Prostate gland (tissue), 2 donors: ENCODE measurements at places on chromosomes 7 and 10. TPM values are rescaled to one million over a fixed set of nuclear protein-coding genes. Genes with fewer than 3 reads are reported as not detected.

DNA sequence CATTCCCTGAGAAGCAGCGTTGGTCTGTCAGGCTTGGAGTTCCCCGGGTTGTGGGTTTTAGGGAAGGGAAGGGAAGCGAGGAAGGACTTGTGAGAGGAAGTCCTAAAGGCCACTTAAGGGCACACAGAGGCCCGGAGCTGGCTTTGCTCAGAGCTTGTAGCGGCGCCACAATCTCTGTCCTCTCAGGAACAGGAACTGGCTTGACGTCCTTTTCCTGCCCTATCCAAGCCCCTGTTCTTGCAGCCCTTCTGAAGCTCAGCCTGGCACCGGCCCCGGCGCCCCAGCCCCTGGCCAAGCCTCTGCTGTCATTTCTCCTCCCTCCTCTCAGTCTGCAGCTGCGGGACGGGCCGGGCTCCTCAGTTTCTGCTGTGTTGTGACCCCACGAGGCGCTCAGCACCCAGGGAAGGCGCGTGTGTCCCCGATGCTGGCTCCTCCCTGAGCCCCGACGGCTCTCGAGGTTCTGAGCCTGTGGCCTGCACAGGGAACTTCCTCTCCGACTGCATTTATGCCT lies at the start of gene GIMAP8:
GIMAP8 (plus strand) TSS at position 140 of the 511 bp plus-strand sequence. CDS start 16,069 bp downstream, outside the sequence.
- no peaks in the 10 kb centered on the region for H3K27me3 ChIP-seq
- DNase-seq = no peak
- peak within 1 kb of the TSS; percentile 27 for H3K4me3 ChIP-seq
- no peaks in the 10 kb centered on the region for H3K36me3 ChIP-seq

GRCh38 chr7:146423446-146423845 lies 306.8 kb downstream of the CNTNAP2 start:
- H3K36me3 ChIP-seq = no peaks in the 10 kb centered on the region
- H3K27me3 ChIP-seq = no peaks in the 10 kb centered on the region
- no peak overlapping the region for H3K4me3 ChIP-seq
- no peak overlapping the region for H3K27ac ChIP-seq
- no peak for DNase-seq

DNA sequence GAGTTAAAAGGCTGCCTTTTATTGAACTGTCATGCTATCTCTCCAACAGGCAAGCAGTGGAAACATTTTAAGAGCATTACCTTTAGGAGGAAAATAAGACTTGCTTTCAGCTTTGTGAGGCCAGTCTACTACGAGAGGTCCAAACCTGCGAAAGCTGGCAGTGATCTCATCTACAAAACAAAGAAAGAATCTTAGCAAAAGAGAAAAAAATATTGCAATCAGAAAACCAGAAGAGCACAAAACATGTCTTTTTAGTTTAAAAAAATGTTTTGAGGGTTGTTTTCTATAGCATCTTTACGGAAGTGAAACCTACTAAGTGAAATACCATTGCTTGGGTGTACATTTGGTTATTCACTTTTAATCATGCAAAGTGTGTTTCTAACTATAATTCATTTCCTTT lies 147.9 kb downstream of the CPEB3 start:
- no peak for DNase-seq
- H3K27ac ChIP-seq = no peak overlapping the region
- H3K4me1 ChIP-seq = no peaks in the 10 kb centered on the region
- H3K36me3 ChIP-seq = no peaks in the 10 kb centered on the region
- H3K4me3 ChIP-seq = no peak overlapping the region
- no peaks in the 10 kb centered on the region for H3K27me3 ChIP-seq

DNA sequence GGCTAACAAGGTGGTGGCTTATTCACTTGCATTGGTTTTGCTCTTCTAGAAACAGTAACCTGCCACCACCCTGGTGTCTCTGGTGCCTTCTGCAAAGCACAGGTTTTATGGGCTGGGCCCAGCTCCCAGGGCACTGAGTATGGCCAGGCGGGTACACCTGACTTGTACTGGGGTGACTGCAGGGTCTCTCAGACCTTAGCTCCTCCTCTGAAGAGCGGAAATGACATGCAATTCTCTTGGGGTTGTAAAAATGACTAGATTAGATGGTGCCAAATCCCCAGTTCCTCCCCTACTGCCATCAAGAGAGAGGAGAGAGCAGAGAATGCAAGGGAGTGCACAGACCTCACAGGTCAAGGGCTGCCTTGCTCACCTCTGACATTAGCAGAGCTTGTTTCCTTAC lies 14.7 kb downstream of the ESYT2 start:
- no peaks in the 10 kb centered on the region for H3K27me3 ChIP-seq
- H3K4me3 ChIP-seq = no peak overlapping the region
- no peaks in the 10 kb centered on the region for H3K36me3 ChIP-seq
- no peak for DNase-seq
- no peaks in the 10 kb centered on the region for H3K4me1 ChIP-seq

DNA sequence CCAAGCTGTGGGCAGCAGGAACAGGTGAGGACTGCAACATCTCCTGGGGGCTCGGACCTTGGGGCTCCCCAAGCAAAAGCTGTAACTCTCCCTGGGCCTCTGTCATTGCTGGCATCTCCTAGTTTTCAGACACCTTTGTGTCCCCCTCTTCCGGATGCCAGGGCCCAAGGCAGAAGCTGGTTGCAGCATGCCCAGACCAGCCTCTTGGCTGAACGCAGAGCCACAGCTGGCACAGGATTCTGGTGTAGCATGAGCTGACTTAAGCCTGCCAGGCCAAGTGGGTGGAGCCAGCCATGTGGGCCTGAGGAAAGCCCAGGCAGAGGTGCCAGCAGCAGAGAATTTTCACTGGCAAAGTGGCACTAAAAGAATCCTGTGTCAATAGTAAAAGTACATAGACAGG lies 43.5 kb downstream of the ZWINT start:
- no peak overlapping the region for H3K27ac ChIP-seq
- DNase-seq = peak; percentile 89
- no peaks in the 10 kb centered on the region for H3K36me3 ChIP-seq
- H3K4me1 ChIP-seq = no peaks in the 10 kb centered on the region

DNA sequence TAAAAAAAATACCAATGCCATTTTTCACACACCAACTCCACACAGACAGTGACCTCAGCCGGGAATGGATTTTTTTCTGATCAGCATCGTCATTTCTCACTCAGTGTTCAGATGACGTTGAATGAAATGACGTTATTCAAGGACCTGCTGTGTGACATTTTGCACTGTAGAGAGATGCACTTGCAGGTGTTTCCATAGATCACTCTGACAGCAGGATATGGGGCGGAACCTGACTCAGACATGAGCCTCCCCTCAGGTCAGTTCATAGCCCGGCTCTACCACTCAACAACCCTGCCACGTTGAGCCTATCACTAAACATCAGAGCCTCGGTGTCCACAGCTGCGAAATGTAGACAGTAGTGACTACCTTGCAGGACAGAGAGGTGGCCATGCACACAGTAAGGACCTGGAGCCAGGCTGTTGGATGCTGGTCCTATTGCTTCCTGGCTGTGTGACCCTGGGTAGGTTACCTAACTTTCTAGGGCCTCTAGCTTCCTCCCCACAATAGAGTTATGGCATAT lies 41.4 kb upstream of the ANTXRL start:
- DNase-seq = no peak
- H3K27me3 ChIP-seq = no peaks in the 10 kb centered on the region
- H3K27ac ChIP-seq = no peak overlapping the region
- H3K4me3 ChIP-seq = no peak overlapping the region
- H3K36me3 ChIP-seq = no peaks in the 10 kb centered on the region
- H3K4me1 ChIP-seq = no peaks in the 10 kb centered on the region

DNA sequence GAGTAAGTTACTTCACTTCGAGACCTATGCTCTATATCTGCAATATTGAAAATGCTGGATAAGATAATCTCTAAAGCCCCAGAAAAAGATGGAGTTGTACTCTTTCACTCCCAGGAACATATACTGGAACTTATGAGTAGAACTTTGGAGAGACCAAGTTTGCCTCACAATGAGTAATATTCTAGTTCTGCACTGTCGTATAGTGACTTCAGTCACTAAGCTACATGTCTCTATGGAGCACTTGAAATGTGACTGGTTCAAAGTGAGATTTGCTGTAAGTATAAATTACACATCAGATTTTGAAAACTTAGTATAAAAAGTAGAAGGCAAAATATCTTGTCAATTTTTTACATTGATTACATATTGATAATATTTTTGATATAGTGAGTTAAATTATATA lies 116.4 kb downstream of the PTEN start:
- no peaks in the 10 kb centered on the region for H3K36me3 ChIP-seq
- H3K4me1 ChIP-seq = no peaks in the 10 kb centered on the region
- no peaks in the 10 kb centered on the region for H3K27me3 ChIP-seq
- no peak overlapping the region for H3K4me3 ChIP-seq
- DNase-seq = no peak

GRCh38 chr7:151440799-151441445 lies 981 bp upstream of the CRYGN start:
- no peaks in the 10 kb centered on the region for H3K27me3 ChIP-seq
- no peak for DNase-seq
- H3K4me3 ChIP-seq = no peak overlapping the region
- H3K4me1 ChIP-seq = peaks cover 4% of the 10 kb centered on the region

- no peak overlapping the region for H3K27ac ChIP-seq
- no peak overlapping the region for H3K4me3 ChIP-seq
- DNase-seq = no peak
- no peaks in the 10 kb centered on the region for H3K27me3 ChIP-seq
- H3K36me3 ChIP-seq = no peaks in the 10 kb centered on the region
These were observed 29.4 kb downstream of the SMKR1 start for GRCh38 chr7:129531721-129532120.

DNA sequence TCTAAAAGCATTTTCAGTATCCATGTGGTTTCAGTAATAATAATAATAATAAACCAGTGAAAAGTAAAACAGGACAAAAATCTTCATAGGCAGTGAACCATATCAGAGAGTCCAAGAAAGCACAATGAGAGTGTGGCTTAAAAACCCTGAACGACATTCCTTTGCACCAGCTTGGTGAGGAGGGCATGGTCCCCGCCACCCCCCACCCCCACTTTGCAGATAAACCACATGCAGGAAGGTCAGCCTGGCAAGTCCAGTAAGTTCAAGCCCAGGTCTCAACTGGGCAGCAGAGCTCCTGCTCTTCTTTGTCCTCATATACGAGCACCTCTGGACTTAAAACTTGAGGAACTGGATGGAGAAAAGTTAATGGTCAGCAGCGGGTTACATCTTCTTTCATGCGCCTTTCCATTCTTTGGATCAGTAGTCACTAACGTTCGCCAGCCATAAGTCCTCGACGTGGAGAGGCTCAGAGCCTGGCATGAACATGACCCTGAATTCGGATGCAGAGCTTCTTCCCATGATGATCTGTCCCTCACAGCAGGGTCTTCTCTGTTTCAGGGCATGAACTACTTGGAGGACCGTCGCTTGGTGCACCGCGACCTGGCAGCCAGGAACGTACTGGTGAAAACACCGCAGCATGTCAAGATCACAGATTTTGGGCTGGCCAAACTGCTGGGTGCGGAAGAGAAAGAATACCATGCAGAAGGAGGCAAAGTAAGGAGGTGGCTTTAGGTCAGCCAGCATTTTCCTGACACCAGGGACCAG lies 172.5 kb downstream of the EGFR start:
- DNase-seq = no peak
- no peak overlapping the region for H3K27ac ChIP-seq
- no peak overlapping the region for H3K4me3 ChIP-seq
- H3K27me3 ChIP-seq = no peaks in the 10 kb centered on the region

- no peaks in the 10 kb centered on the region for H3K27me3 ChIP-seq
- no peak overlapping the region for H3K27ac ChIP-seq
- H3K4me3 ChIP-seq = no peak overlapping the region
- DNase-seq = no peak
- no peaks in the 10 kb centered on the region for H3K36me3 ChIP-seq
- no peaks in the 10 kb centered on the region for H3K4me1 ChIP-seq
These were observed 566.4 kb upstream of the POT1 start for GRCh38 chr7:125495997-125496396.

GRCh38 chr7:156609010-156609877 lies 31.3 kb upstream of the RNF32 start:
- H3K4me1 ChIP-seq = peaks cover 2% of the 10 kb centered on the region
- H3K27me3 ChIP-seq = no peaks in the 10 kb centered on the region
- no peak overlapping the region for H3K27ac ChIP-seq
- no peaks in the 10 kb centered on the region for H3K36me3 ChIP-seq
- no peak overlapping the region for H3K4me3 ChIP-seq

GRCh38 chr7:151152643-151153513 lies 14.6 kb downstream of the GBX1 start:
- no peak overlapping the region for H3K27ac ChIP-seq
- no peak for DNase-seq
- no peaks in the 10 kb centered on the region for H3K27me3 ChIP-seq
- no peak overlapping the region for H3K4me3 ChIP-seq

GRCh38 chr10:130493021-130493420 lies 356.8 kb downstream of the GLRX3 start:
- no peaks in the 10 kb centered on the region for H3K36me3 ChIP-seq
- H3K4me1 ChIP-seq = no peaks in the 10 kb centered on the region
- no peaks in the 10 kb centered on the region for H3K27me3 ChIP-seq
- no peak overlapping the region for H3K4me3 ChIP-seq
- DNase-seq = no peak
- no peak overlapping the region for H3K27ac ChIP-seq

DNA sequence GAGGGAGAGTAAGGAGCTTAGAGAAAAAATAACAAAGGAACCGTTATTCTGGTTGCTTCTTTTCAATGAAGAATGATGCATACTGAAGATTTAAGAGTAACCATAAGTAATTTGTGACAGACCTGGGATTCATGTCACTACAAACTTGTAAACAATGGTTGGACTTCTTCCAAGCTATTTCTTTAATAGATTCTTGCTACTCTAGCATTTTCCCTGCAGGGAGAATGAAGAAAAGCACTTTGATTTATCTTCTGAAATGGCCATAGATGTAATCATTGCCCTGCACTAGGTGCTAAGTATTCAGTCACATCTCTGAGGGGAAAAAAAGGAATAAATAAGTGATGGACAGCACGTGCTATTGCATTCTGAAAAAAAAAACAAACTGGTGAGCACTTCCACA lies 606.6 kb upstream of the LRRN3 start:
- no peak for DNase-seq
- H3K4me3 ChIP-seq = no peak overlapping the region
- H3K4me1 ChIP-seq = no peaks in the 10 kb centered on the region
- H3K27me3 ChIP-seq = no peaks in the 10 kb centered on the region
- H3K36me3 ChIP-seq = no peaks in the 10 kb centered on the region

The OR9A2 gene
- total RNA-seq = not detected

The SLC29A4 gene
- 13.5 TPM for total RNA-seq

The TMEM139 gene
- total RNA-seq = 7.7 TPM

The CPA5 gene
- total RNA-seq = 1.5 TPM

The SPOCK2 gene
- total RNA-seq = 163 TPM

The OR6B1 gene
- not detected for total RNA-seq

The SSC4D gene
- total RNA-seq = not detected
